Stimulated activated CD4-positive, alpha-beta T cell treated with anti-CD3 and anti-CD28 coated beads, Interleukin-1b, Interleukin-23, amount 100 ng/mL, for 1 hour (primary cell): ENCODE measurements at places on chromosomes 16 and 17.

DNA sequence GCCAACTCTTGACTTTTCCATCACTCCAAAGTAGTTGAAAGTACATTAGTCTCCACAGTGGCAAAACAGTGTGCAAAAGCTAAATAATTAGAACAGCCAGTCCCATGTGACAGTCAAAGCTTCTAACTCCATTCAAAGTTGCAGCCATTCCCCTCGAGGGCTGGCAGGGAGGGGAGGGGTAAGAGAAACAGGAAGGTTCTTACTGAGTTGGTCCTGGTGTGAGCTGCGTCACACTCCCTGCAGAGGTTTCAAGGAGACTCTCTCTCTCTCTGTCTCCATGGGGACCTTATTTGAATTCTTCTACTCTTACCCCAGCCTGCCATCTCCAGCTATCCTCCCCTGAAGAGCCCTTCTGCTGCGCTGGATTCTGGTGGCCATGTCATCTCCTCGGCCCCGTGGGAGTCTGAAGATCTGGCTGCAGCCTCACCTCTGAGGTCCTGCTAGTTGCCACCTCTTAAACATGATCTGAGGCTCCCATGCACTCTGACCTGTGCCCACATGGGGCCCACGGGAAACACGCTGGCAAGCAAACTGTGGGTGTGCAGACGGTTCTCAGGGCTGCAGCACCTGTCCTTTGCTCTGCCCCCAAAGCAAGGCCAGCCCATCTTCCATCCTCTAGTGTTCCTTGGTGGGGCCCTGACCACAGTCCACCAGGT is 23.3 kb upstream of the STH start:
- no peak for DNase-seq

- no peak for DNase-seq
Observed at GRCh38 chr16:10300905-10301304, 85.0 kb upstream of the ATF7IP2 start.

GRCh38 chr17:79609673-79610645 is 892 bp downstream of the RBFOX3 start:
- no peak for DNase-seq

GRCh38 chr16:68406458-68407152 is 41.7 kb downstream of the SMPD3 start:
- DNase-seq = no peak

DNA sequence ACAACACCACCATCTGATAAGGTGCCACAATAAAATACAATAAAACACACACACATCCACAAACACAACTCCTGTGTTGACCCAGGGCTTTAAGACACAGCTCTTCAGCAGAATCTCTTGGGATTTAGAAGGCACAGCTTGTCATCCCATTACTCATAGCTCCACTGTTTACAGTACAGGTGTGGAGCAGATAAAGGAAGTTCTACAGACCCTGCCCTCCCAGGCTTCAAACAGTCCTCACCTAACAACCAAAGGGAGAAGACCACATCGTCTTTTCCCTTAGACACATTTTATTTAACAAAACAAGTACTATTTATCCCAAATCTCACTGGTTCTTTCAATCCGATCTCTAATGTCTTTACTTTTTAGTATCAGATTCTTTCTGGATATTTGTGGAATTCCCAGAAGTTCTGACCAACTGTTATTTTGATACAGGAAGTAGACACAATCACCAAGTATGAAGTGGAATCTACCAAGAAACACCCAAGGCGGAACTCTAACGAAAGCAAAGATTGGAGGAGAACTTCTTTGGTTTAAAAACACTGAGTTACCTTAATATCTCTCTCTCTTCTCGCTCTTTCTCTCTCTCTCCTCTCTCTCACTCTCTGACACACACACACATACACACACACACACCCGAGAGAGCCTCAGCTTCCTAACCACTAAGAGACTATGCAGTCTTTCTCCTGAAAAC is 46.1 kb downstream of the CYTH1 start:
- DNase-seq = no peak

- DNase-seq = no peak
Observed at GRCh38 chr16:12513076-12513790, 290.5 kb downstream of the CPPED1 start.

DNA sequence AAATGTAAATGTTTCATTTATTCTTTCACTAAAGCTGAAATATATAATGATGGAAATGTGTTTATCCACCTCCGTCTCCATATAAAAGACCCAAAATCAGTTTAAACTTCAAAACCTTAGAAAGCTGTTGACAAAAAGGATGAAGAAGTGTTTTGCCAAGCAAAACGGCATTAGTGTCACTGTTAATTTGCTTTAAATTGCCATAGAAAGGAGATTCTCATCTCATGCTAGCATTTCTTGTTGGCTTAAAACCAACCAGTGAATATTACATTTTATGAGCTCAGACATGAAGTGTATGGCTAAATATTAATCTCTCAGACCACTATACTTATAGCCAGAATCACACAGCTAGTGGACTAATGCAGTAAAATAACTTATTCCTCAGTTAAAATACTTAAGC is 398.8 kb downstream of the KIF2B start:
- DNase-seq = no peak

GRCh38 chr16:50371936-50372595 is 3.3 kb upstream of the BRD7 start:
- DNase-seq = no peak

GRCh38 chr17:14337596-14338079 is 36.8 kb downstream of the HS3ST3B1 start:
- DNase-seq = no peak

DNA sequence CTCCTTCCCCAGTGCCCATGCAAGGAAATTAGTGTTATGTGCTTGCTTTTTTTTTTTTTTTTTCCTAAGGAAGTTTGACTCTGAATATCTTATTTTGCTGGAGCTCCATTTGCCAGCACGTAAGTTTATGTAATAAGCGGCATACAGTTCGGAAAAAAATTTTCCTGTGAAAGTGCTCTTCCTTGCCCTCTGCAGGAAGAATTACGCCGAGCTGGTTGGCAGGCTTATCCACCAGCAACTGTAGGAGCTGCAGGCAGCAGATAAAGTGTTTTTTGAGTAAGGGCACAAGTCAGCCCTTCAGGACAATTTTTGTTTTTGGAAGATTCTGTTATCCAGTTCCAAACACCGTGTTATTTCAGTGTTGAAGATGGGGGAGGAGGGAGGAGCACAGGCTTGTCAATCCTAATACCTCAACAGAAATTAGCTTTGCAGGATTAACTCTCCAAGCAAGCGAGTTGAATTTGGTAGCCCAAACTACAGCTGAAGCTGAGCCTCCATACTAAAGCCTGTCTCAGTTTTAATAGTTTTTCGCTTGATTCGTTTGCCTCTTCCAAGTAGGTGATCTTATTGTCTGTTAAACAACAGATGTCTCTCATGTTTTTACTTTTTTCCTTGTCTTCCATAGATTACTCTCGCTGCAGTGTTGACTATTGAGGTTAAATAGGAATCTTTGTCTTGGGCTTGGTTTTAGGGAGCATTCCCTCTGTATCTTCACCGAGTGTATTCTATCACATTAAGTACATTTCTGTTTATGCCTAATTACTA is 1.1 kb downstream of the SPECC1 start:
- DNase-seq = no peak

DNA sequence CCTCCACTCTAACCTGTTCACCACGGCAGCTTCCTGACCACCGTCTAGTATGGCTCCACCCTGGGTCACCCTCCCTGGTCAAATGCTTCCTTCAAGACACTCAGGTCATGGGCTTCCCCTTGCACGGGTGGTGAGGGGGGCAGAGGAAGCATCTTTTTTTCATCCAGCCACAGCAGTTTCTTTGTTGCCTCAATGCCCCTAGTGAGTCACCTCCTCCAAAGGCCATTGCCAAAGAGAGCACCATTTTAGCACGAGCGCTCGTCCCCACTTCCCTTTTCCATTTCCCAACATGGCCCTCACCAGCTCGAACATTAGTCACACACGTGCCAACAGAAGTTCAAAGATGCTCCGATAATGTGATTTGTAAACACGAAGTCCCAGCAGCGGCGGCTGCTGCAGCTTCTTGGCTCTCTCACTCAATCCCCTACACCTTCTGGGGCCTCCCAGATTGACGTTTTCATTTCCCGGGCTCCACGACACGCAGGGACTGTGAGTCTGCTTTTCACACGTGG is 134.6 kb downstream of the GAS7 start:
- DNase-seq = no peak

GRCh38 chr16:21617607-21618006 is 18.2 kb downstream of the METTL9 start:
- no peak for DNase-seq

DNA sequence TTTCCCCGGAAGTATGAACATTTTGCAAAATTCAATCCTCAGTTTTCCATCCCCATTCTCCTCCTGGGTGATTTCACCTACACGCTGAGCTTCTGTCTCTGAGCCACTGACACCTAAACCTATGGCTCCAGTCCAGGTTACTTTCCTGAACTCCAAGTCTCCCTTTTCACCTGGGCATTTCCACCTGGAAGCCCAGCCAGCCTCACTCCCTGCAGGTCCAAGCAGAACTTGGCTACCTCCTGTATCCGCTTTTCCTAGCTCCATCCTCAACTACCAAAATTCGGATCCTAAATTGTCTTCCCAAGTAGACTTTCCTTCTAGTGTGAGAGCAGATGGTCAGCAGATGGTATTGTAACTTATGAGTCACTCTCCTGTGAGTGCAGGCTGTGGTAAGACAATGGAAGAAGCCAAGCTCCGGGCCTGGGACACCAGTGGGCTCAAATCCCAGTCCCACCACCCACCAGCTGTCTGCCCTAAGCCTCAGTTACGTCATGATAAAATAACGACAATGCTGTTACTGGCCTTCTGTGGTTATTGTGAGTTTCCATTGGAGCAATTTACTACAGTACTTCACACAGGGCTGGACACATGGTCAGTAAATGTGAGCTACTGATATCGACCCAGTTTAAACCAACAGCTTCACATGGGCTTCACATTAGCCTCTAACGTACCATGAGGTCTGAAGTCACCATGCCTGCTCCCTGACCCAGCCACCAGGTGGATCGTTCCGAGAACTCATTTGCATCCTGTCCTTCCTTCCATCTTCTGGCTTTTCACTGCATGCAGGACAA is 33.3 kb downstream of the PECAM1 start:
- no peak for DNase-seq

DNA sequence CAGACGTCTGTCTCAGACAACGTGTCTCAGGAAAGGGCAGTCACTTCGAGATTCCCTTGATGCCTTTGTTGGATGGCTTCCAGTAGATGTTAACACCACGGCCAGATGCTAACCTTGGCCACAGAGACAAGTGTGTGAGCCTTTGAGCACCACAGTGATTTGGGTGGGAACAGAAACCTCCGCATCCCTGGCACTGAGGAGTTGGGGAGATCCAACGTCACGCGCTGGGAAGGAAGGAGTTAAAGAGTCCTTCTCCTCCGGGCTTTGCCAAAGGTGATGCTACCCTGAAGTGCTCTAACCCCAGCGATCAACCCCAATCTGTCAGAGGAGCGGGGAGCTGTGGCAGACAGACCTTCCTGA is 3.0 kb upstream of the ABR start:
- DNase-seq = no peak

GRCh38 chr17:31917065-31917529 is 15.6 kb upstream of the UTP6 start:
- no peak for DNase-seq

DNA sequence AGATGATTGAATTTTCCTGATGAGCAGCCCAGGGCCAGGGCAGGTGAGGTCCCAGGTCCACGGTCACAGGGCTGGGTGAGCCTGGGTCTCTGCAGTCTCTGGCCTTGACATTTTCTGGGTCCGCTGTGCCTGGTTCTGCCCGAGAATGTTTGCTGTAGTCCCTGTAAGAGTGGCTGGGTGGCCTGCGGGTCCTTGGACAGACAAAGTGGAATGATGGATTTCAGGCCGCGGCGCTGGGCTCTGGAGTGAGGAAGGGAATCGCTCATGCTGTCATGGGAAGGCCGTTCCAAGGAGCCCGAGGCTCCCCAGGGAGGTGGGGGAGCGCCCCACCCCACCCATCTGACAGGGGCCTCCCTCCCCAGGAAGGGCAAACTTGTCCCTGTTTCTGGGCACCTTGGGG is 153.5 kb upstream of the CIBAR2 start:
- DNase-seq = no peak

- DNase-seq = no peak
Observed at GRCh38 chr16:30372038-30372712, 1.9 kb upstream of the TBC1D10B start.

GRCh38 chr17:81097134-81097942 is 62.4 kb downstream of the BAIAP2 start:
- peak; percentile 32 for DNase-seq

GRCh38 chr16:69699915-69700314 is 26.4 kb downstream of the NQO1 start:
- DNase-seq = no peak

- DNase-seq = no peak
Observed at GRCh38 chr17:3866276-3866675, 20.2 kb upstream of the NCBP3 start.

GRCh38 chr17:7296189-7296861 is 1.9 kb upstream of the YBX2 start:
- peak; percentile 50 for DNase-seq

DNA sequence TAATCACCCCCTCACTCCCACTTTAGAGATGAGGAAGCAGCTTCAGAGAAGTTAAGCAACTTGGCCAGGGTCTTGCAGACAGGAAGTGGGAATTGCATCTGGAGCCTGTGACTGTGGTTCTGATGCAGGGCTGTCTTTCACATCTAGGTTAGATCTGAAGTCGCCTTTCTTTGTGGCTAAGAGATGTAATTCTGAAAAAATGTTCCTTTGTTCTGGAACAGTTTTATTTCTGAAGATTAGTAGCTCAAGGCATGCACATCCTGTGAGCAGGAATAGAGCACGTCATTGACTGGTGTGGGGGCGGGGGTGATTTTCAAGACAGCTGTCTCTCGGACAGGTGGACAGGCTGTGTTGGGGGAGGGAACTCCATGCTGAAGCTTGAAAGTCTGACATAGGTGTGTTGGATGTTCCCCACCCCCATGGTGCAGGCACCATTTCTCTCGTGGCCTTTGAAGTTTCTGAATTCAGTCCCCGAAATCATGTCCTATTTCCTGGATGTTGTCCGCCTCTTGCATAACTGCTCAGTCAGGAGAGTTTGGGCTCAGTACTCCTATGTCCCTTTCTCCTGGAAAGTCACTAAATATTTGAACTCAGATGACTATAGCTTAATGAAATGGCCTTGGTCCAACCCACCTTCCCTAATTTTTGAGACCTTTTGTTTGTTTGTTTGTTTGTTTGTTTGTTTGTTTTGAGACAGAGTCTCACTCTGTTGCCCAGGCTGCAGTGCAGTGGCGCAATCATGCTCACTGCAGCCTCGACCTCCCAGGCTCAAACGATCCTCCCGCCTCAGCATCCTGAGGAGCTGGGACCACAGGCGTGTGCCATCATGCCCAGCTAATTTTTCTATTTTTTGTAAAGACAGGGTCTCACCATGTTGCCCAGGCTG is 21.0 kb upstream of the HERPUD1 start:
- no peak for DNase-seq

DNA sequence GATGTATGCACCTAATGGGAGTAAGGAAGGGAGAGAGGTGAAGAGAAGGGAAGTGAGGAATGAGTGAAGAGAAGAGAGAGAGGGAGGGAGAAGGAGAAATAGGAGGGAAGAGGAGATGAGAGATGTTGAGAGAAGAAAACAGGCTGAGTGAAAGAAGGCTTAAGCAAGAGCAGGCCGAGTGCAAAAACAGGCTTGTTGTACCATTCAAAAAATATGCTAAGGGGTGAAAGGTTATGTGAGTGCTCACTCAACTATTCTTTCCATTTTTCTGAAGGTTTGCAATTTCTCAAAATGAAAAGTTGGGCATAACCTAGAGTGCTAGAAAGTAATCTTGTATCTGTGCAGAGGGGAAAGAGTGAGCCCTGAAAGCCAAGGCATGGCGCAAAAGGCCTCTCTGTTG is 22.9 kb downstream of the RPGRIP1L start:
- no peak for DNase-seq

GRCh38 chr16:48560692-48561091 is 49.3 kb downstream of the N4BP1 start:
- DNase-seq = no peak

- no peak for DNase-seq
Observed at GRCh38 chr17:60392845-60393702, 1.1 kb upstream of the USP32 start.
